ENCODE measurements at places on chromosomes 16 and 17.

GRCh38 chr17:1087381-1088241 lies 90.7 kb downstream of the TIMM22 start:
- DNase-seq = no peak

DNA sequence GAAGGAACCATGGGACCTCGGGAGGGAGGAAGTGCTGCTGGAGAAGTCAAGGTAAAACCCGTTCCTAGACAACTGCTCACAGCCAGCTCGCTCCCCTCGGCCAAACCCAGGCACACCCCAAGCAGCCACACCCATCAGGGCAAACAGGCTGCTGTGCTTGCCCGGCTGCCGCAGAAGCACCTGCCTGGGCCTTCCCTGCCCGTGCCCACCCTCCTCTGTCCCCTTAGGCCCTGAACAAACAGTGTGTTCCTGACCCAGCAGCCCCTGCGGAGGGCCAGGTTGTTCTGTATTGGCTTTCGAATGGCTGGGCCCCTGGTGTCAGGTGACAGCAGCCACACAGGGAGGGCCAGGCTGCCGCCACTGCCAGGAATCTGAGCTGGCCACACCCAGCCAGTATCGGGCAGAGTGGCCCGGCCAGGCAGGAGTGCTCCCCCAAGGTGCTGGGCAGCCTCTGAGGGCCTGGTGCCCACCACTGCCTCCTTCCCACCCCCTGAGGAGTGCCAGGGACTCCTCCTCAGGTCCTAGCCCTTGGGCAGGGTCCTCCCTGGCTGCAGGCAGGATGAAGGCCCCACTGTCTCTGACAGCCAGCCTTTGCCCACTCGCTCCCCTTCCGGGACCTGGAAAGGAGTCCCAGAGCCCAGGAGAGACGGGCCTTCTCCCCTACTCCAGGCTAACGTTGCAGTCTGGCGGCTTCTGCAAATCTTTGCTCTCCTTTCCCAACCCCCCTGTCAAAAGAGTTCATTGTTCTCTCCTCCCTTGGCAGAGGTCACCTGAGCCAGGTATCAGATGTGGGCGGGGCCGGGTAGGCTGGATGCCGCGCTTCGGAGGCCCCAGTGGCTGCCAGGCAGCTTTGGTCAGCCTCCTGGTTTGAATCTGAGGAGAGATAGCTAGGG lies 24.0 kb downstream of the LLGL2 start:
- DNase-seq = no peak

DNA sequence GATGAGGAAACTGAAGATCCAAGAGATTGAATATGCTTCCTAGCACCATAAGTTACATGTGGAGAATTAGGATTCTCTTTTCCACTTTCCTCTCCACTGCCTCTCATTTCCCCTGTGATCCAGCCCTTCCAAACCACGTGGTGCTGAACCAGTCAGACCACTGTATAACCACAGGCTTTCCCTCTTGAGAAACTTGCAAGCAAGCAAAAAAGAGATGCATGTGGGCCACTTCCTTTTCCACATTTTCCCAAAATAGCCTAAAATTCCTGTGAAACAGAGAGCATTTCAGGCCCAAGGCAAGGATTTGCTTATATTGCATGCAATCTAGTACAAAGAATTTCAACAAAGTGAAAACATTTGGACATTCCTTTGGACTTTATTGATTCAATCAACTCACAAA lies 59.3 kb upstream of the KSR1 start:
- no peak for DNase-seq

GRCh38 chr17:57075193-57075592 lies 9.9 kb upstream of the AKAP1 start:
- no peak for DNase-seq

- no peak for DNase-seq
Measured at GRCh38 chr16:84919708-84920107, 91.6 kb downstream of the ZDHHC7 start.

DNA sequence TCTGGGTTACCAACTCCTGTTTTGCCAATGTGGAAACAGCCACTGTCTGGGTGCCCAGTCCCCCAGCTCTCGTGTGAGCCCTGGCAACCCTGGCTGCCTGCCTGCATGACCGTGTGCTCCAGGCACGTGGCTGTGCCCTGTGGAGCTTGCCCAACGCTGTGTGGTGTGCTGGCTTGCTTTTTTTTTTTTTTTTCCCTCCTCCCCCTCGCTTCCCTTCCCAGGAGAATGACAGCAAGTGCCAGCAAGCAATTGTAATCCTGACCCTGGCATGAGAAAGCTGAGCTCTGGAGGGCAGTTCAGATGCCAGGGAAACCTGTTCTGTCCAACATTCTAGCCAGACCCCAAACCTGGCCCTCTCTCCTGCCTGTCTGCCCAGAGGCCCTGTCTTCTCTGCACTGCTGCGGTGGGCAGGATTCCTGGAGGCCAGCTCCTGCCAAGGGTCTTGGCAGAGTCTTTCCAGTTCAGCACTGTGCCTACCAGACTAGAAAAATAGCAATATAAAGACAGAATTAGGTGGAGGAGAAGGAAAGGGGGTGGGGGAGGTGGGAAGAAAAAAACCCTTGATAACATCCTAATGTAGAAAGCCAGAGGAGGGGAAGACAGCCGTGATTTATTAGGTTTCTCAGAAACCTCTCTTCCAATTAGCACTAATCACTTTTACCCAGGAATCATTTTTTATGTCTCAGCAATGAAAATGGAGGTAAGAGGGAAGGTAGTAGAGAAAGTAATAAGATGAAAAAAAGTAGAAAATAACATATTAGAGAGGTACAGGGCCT lies 9.0 kb downstream of the HLF start:
- no peak for DNase-seq

DNA sequence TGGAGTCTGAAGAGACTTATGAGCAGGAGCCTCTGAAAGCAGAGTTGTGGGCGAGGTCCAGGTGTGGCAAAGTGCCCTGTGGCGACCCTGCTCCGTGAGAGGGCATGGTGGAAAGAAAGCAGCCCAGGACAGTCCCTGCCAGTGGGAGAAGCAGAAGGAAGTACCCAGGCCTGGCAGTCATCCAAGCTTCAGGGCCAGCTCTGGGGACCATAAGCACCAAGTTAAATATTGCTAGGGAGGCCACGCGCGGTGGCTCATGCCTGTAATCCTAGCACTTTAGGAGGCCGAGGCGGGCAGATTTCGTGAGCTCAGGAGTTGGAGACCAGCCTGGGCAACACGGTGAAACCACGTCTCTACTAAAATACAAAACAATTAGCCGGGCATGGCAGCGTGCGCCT lies 4.9 kb upstream of the ASGR1 start:
- DNase-seq = no peak

DNA sequence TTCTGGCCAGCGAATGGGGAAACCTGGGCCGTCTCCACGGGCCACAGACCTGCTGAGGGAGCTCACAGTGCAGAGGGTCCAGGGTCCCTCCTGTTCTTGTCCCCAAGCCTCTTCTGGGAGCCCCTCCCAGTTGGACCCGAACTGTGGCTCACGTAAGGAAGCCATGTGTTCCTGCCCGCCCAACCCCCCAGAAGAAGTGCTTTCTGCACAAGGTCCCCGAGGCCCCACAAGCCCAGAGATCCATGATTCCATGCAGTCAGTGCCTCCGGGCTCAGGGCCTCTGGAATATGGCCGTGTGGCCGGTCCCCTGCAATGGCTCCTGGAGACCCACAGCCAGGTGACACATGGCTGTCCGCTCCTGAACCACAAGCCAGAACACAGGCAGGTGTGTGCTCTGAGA lies 272.4 kb downstream of the C16orf95 start:
- no peak for DNase-seq

GRCh38 chr17:73555199-73555960 lies 88.9 kb downstream of the SDK2 start:
- no peak for DNase-seq

DNA sequence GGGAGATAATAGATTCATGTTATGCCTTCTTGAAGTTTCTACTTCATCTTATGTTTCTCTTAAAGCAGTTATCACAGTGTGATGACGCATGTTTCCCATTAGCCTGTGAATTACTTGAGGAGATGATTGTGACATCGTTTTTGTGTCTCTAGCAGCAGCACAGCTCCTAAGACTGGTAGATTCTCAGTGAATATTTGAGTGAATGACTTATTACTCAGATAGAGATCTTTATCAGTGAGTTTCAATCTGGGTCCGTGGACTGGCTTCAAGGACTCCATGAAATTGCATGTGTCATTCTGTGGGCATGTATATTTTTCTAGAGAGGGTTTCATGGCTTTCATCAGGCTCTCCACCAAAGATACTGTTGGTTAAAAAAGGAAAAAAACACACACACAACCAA lies 29.9 kb downstream of the YPEL2 start:
- peak; percentile 99 for DNase-seq

GRCh38 chr17:7025245-7025644 lies 2.4 kb downstream of the BCL6B start:
- no peak for DNase-seq

All from iris pigment epithelial cell (primary cell).